ENCODE measurements at places on chromosomes 13 and 19. TPM values are rescaled to one million over a fixed set of nuclear protein-coding genes. Genes with fewer than 3 reads are reported as not detected.

Gene CERS1
- 0.49 TPM for total RNA-seq

Gene KLK3
- not detected for total RNA-seq

Gene NACC1
- total RNA-seq: 22.6 TPM

Gene C1QTNF9
- total RNA-seq: not detected

Gene B3GNT8
- total RNA-seq: 35.8 TPM

Gene MCF2L
- total RNA-seq: 45.4 TPM

Gene NXNL1
- not detected for total RNA-seq

Gene GPR108
- 62.9 TPM for total RNA-seq

Gene SRRM5
- total RNA-seq: 0.98 TPM

All from vagina (tissue), 2 donors.